ENCODE measurements at places on chromosomes 2 and 18. TPM values are rescaled to one million over a fixed set of nuclear protein-coding genes. Genes with fewer than 3 reads are reported as not detected.
A peak's percentile ranks its signal among the peaks of the same experiment; 100 is the strongest.

DNA sequence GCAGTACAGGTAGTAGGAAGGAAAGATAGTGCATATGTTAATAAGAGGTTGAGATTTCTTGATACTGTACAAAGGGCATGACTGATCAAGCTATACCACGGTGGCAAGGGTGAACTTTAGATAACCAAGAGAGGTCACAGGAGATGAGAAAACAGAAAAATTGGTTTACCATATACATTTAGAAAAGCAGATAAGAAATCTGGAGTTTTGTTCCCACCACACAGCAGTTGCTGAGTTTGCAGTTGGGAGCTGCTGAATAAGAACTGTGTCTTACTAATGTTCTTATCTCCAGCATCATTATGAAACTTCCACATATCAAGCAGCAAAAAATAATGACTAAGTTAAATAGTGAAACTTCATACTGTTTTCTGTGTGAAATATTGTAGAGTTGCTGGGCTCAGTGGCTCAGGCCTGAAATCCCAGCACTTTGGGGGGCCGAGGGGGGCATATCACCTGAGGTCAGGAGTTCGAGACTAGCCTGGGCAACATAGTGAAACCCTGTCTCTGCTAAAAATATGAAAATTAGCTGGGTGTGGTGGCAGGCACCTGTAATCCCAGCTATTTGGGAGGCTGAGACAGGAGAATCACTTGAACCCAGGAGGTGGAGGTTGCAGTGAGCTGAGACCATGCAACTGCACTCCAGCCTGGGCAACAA is 12.0 kb upstream of the IMPACT start:
- no peak for DNase-seq

GRCh38 chr2:147083664-147084063 is 761.2 kb upstream of the ACVR2A start:
- DNase-seq, result no peak

DNA sequence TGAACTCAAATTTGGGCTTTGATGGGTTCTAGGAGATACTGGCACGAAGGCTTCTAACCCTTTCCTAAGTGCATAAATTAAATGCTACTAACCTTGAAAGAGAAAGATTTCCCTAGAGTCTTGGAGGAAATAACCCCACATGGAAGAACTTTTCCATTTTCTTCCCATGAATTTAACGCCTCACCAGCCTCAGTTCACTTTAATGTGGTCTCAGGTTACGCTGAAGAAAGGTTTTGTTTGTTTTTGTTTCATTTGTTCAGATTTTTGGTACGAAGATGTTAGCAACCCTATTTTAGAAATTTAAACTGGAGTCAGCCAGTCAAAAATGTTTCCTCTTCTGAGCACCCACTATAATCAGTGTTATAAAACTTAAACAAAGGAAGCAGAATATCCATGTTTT is 30.7 kb downstream of the METTL4 start:
- DNase-seq, result no peak

DNA sequence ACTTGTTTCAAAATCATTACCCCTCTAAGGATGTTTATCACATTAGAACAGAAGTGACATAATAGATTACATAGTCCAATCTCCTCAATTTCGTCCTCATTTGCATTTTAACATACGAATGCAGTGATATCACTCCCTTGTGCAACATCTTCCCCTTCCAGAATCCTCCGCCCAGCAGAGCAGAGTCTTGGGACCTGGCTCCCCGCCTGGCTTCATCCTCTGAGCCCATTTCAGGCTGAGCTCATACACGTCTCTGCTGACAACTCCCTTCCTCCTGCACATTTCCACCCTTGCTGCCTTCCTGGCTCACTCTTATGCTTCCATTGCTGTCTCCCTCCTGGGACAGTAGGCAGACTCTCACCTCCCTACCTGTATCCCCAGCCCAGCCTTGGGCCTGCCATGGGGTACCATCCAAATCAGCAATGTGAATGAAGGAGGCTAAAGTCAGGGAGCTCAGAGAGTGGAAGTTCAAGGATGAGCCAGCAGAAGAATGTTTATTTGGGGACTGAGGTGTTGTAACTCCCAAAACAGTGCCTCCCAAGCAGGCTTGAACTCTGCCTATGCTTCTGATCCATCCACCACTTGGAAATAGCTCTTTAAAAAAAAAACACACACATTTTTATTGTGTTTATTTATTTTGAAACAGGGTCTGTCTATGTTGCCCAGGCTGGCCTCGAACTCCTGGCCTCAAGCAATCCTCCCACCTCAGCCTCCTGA is 165.2 kb downstream of the TMEM200C start:
- DNase-seq, result no peak

GRCh38 chr2:95266781-95267430 is 7.3 kb upstream of the PROM2 start:
- DNase-seq, result peak; percentile 37

DNA sequence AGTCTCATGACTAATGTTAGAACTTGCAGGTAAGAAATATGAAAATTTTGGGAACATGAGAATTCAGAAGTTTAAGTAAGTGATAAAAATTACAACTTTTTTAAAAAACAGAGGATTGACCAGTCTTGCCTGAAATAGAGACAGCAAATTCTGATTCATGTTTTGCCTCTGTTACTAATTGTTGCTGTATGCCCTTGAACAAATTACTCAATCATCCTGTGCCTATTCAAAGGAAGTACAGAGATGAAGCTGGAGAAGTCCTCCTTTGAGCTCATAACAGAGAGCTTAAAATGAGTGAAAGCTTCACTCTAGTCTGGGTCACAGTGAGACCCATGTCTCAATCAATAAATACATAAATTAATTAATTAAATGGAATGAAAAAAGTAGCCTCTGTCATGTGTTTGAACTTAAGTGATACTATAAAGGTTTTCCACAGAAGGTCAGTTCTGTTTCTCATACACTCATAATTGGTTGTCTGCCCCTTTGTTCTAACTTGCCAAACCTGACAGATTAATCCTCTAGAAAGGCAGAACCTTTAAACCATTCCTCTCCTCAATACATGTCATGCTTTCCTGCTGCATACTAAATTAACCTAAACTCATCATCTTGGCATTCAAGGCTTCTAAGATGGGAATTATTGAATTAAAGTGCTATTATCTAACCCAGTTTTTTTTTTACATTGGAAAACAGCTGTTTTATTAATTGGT is 374.6 kb upstream of the LRATD1 start:
- DNase-seq, result no peak

GRCh38 chr18:24234330-24234729 is 95.5 kb downstream of the CABYR start:
- DNase-seq, result no peak

DNA sequence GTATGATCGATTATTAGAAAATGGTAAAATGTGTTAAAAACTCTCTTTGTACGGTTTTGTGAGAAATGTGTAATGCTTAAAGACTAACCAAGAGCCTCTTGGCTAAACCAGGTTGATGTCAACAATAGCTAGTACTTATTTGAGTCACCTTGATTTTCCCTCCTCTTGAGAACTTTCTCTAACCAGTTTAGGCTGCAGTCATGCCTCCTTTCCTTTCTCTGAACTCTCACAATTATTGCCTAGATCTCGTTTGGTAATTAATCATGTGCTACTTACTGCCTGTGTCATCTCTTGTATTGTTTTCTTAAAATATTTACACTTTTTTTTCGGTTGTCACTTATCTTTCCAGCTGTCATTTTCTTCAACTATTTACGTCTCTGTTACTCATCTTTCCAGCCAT is 1.1 kb upstream of the EPC2 start:
- no peak for DNase-seq

DNA sequence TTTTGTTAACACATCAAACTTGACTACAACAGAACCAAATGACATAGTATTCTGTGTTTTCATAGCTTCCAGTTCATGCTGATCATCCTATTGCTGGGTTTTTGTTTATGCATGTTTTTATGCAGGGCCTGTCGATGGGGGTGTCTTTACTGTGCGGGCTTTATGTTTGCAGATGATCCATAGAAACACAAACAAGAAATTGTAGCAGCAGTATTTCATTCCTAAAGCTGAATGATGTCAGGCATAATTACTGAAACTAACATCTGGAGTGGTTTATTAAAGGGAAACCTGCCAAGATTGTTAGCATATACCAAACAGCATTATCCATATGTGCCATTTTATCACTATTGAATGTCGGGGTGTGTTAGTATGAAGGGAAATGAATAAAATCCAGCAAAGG is 129.7 kb downstream of the PTPRM start:
- no peak for DNase-seq

- no peak for DNase-seq
Measured at GRCh38 chr2:191025135-191025534, 11.2 kb upstream of the STAT1 start.

DNA sequence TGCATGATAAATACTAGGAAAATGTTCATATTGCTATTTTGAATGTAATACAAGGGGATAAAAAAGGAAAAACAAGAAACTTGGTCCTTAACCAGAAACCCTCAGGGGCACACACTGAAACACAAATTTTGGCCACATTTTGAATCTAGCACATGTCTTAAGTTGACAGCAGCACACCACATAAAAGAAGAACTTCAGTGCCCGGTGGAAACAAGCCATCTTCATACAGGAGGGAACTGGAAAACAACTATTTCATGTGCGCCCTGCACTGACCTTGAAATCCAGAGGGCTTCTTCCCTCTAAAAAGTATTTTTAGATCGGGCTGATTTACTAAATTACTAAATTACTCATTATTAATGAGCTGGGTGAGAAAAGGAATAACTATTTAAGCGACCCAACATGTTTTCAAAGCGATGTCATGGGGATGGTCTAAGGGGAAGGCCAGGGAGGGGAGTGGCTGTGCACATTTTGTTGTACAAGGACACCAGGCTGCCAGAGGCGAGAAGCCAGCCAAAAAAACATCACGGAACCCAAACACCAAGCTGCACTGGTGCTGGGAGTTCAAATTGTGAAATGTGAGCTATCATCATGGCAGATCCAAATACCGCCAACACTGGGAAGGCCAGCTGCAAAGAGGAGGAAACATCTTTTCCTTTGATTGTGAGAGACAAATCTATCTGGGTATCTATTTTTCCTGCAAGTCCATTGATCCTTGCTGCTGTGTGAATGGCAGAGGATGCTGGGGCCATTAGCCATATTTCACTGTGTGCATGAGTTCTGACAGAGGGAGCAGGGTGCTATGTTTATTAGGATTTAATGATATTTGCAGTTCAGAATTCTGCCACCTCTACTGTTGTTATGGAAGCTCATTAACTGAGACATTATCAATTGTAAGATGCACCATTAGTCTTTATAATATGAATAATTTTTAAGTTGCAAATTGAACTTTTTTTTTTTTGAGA is 150.7 kb upstream of the LMAN1 start:
- DNase-seq, result no peak

DNA sequence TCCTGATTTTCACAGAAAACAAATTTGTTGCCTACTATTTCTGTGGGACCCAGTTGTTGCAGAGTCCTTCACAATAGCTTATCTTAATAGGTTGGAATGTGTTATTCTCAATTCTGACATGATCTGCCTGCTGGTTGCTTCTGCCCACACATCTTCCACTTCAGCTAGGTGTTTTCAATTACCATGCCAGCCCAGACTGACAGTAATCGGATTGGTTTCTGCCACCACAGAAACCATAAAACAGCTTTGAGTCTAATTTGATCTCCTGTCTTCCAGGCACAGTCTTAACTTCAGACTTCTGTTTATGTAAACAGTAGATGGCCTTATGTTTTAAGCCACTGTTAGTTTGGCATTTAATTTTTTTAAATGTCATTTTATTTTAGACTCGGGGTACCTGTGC is 248.2 kb upstream of the RBMS1 start:
- no peak for DNase-seq

DNA sequence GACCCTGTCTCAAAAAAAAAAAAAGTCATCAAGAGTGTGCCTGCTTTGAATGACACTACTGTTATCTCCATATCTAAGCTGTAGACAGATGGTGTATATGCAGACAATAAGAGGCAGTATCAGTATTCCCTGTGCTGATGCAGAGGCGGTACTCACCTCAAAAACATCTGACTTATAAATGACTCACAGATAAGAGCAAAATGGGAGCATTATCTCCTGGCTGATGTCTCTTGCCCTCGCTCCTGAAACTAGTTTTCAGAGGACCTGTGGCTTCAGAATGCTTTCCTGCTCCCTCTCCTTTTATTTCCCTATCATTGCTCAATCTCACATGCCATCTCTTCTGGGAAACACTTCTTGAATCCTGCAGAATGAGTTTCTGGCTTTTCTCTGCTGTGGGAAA is 289.6 kb downstream of the PTPRM start:
- no peak for DNase-seq

DNA sequence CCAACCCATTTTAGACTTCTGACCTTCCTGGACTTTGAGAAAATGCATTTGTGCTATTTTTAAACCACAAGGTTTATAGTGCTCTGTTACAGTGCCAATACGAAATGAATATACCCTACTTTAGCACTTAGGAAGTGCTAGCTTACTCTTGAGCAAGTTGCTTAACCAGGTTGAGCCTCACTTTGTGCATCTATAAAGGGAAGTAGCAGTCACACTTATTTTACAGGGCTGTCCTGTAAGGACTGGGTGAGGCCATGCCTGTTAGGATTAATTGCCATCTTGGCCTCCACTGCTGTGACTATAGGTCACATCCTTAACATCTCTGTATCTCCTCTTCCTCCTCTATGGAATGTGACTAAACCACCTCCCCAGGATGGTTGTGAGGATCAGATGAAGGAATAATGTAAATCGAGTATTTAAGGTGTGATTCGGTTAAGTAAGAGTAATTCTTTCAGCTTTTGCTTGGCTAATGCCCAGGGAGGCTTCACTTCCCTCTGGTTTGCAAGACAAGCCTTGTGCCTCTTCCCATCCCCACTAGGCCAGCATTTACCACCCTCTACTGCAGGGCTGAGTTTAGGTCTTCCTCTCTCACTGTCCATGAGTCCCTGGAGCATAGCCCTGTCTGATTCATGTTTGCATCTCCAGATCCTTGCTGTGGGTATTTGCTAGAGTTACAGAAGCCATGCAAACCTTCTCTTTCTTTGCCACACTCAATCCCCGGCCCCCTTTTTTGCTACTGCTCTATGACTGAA is 341.2 kb downstream of the ZNF521 start:
- no peak for DNase-seq

GRCh38 chr2:210318891-210319290 is 3.9 kb upstream of the MYL1 start:
- DNase-seq, result no peak

LRRTM1 gene
- not detected for total RNA-seq

CAPN14 gene
- total RNA-seq, result 0.62 TPM

SULT1C4 gene
- 3.4 TPM for total RNA-seq

DES gene
- total RNA-seq, result 1,211 TPM

ZFAND2B gene
- total RNA-seq, result 28.7 TPM

UGT1A5 gene
- total RNA-seq, result 21.3 TPM

MRPL30 gene
- total RNA-seq, result 33.8 TPM

PRKAG3 gene
- not detected for total RNA-seq

TPRKB gene
- 28.1 TPM for total RNA-seq

EPC2 gene
- total RNA-seq, result 51.2 TPM

HJURP gene
- 0.31 TPM for total RNA-seq

ECEL1 gene
- 0.39 TPM for total RNA-seq

FZD7 gene
- 24.2 TPM for total RNA-seq

DYSF gene
- total RNA-seq, result 15.2 TPM

WDR12 gene
- total RNA-seq, result 58.8 TPM

EML6 gene
- total RNA-seq, result 5.4 TPM

RMDN2 gene
- total RNA-seq, result 10.7 TPM

KANSL1L gene
- 44.1 TPM for total RNA-seq
